ENCODE measurements at places on chromosomes 2 and 18.
A peak's percentile ranks its signal among the peaks of the same experiment; 100 is the strongest.

DNA sequence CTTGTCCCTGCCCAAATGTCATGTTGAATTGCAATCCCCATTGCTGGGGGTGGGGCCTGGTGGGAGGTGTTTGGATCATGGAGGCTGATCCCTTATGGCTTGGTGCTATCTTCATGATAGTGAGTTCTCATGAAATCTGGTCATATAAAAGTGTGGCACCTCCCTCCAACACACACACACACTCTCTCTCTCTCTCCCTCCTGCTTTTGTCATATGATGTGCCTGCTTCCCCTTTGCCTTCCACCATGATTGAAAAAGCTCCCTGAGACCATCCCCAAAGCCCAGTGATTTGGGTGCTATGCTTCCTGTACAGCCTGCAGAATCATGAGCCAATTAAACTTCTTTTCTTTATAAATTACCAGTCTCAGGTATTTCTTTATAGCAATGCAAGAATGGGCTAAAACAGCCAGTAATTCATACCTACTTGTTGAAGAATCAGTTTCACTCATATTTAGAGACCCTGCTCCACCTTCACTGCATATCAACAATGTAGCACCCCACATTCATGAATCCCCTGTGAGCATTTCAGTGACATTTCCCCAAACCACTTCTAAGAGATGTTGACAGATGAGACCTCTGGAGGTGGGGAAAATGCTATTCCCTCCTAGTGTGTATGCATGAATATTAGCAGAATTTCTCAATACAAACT, 54.8 kb upstream of the STK17B start:
- no peak for DNase-seq

DNA sequence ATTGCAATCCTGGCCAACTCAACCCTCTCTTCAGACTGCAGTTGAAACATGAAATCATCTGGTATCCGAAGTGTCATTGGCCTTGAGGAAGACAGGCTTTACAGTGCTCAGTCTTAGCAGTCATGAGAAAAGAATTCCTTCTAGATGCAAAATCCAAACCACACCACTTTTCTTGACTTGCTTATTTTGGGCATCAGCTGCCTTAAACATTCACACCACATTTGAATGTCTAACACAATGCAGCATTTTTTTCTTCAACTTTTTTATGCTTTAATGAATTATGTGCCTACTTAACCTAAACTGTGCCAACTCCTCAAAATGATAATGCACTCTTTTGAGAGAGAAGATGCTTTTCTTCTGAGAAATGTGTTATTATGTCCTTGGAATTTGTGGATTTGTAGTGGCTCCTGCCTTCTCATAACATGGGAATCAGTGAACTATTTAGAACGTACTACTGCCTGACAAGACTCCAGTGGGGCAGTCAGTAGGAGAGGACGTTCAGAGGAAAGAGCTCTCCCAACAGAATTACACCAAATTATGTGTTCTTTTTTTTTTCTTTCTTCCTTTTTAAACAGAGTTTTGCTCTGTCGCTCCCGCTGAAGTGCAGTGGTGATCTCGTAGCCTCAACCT, 3.2 kb upstream of the FAM98A start:
- no peak for DNase-seq

- DNase-seq, result no peak
These were observed 55.9 kb downstream of the ACVR1C start for GRCh38 chr2:157572725-157573124.

DNA sequence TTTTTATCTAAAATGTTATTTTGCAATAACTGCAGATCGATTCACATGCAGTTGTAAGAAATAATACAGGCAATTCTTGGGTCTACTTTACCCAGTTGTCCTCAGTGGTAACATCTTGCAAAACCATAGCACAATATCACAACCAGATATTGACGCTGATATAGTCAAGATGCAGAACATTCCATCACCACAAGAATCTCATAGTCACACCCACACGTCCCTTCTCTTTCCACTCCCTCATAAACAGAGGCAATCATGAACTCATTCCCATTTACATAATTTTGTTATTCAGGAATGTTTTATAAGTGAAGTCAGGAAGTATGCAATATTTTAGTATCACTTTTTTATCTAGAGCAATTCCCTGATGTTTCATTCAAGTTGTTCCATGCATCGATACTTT, 797.5 kb upstream of the RAB6C start:
- no peak for DNase-seq

- no peak for DNase-seq
These were observed 61.0 kb downstream of the PXDN start for GRCh38 chr2:1683297-1683696.

GRCh38 chr2:52956766-52957165, 810.8 kb upstream of the CHAC2 start:
- no peak for DNase-seq

DNA sequence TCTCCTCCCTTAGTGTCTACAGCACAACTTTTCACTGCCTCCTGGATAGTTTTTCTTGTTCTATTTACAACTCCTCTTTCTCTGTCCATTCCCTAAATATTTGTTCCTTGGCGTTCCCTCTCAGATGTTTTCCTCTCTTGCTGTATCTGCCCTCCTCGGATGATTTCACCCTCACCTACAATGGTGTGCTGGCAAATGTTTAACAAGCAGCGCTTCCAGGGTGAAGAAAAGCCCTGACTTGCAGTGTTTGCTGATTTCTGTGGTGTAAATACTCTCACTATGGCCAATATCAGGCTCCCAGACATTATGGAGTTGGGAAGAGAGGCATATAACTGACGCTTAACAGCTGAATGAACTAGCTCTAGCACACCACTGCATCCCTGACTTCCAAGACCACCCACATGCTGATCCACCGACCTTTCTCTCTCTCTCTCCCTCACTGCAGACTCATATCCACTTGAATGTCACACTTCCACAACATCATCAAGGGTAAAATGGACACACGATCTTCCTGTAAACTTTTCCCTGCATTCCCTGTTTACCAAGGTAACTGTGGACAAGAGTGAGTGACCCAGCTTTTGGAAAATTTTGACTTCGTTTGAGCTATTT, 31.5 kb upstream of the SPTBN1 start:
- no peak for DNase-seq

GRCh38 chr2:62412347-62412742, 93.7 kb downstream of the TMEM17 start:
- no peak for DNase-seq

DNA sequence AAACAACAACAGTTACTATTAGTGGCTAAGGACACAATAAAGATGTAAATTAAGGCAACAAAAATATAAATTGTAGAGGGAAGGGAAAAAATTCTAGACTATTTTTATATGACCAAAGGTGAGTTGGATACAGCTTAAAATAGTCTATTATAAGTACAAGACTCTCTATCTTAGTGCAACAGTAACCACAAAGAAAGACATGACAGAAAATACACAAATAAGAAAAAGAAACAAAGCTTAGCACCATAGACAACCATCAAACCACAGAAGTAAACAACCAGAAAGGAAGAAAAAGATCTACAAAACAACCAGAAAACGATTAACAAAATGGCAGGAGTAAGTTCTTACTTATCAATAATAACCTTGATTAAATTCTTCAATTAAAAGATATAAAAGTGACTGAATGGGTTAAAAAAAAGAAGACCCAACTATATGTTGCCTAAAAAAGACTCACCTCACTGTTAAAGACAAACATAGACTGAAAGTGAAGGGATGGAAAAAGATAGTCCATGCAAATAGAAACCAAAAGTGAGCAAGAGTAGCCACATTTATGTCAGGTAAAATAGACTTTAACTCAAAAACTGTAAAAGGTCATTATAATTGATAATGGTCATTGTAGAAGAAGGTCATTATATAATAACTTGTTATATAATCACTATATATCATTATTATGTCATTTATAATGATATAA, 62.5 kb downstream of the USP40 start:
- no peak for DNase-seq

DNA sequence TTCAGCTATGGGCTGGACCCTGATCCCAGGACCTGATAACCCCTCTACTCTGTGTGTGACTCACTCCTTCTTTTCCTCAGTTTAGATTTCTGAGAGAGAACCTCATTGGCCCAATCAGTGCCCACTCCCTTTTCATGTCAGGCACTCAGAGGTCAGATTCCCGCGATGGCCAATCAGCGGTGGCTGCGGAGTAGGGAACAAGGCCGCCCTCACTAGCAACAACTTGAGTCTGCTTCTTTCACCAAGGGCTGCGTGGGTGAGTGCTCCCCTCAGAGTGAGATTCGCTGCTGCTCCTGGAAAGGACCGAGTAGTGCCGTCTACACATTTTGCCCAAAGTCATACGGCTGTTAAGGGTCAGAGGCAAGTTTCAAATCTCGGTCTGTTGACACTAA, 34.7 kb downstream of the NPPC start:
- DNase-seq, result no peak

DNA sequence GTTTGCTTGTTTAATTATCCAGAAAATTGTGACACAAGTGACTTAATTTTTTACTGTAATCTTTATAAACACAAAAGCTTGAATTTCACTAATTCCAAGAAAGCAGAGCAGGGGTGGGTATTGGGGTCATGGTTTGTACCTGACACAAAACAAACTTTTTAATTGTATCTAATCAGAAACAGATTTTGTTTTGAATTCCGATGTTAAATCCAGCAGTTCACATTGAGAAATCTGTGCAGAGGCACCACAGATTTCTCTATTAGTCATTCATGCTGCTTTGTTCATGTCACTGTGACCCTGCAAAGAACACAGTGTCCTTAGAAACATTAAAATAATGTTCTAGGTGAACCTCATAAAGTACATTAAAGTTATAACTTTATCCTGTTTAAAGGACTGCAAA, 443.4 kb downstream of the NYAP2 start:
- no peak for DNase-seq

DNA sequence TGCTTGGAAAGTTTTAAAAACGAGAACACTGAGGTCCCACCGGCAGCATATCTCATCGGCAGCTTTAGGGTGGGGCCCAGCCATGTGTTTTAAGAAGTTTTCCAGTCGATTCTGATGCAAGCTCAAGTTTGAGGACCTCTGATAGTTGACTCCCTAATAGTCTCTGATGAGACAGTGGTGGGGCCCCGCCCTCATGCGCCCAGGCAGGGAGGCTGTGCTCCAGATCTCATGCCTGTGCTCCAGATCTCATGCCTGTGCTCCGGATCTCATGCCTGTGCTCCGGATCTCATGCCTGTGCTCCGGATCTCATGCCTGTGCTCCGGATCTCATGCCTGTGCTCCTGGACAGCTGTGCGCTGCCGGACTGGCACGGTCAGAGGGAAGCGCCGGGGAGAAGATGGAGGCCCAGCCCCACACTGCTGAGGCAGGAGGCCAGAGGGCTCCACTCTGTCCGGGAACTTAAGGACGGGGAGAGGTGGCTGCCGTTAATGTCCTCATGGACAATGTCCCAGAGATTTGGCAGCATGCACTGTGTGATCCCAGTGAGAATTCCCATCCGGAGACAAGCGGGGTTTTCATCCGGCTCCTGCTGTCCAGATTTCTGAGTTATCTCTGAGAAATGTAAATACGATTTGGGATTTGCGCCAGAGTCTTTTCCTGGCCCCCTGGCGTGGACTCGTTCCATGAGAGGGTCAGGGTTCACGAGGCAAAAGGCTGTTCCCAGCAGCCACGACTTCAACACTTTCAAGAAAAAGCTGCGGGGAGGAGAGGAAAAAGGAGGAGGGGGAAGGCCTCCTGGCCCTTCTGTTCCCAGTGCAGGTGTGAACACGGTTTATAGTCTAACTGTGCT, 9.4 kb upstream of the COLEC11 start:
- no peak for DNase-seq

DNA sequence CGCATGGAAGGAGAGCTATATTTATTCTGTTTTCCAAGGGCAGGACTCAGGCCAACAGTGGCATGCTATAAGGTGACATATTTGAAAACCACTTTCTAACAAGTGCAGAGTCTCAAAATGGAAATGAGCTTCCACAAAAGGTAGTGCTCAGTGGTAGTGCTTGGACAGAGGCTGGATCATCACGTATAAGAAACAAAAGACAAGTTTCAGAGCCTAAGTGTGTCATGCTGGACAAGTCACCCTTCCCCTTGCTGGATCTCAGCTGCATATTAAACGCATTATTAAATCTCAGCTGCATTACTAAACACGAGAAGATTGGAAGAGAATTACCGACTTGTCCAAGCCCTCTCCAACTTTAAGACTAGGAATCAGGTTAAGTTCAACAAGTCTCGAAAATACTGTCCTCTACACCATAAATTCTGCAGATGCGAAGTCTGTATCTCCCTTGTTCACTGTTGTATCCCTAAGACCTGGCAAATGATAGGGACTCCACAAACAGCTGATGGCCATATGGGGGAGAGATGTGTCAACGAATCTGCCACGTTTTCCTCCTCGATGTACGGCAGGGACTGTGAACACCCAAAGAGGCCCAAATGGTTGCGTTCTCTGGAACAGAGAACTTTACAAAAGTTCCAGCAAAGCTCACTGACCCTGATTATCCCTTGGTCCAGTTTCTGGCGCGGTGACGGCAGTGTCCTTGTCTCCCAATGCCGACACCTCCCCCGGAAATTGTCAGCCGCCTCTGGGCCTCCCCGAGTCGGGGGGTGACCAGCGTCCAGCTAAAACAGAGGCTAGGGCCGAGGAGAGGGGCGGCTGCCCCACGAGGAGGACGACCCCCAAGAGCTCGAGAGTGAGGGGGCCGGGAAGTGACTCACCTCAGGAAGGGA, 611 bp downstream of the NOL10 start:
- no peak for DNase-seq

GRCh38 chr18:4068552-4069158, 386.5 kb downstream of the DLGAP1 start:
- DNase-seq, result peak; percentile 12

GRCh38 chr2:66301022-66301766, 133.7 kb upstream of the MEIS1 start:
- DNase-seq, result no peak

DNA sequence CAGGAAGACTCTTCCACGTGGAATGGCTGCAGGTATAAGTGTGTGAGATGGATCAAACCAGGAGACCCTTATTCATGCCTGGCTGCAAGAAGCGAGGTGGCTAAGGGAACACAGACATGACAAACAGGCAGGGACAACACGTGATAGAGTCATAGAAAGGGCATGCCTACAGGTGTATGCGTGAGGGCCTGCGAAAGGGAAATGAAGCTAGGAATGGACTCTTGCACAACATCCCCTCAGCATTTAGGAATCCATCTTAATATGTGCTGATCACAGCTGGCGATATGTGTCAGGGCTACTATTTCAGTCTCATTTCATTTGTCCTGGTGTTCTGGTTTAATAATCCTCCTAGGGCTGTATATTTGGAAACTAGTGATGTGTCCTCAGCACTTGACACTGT, 291.2 kb downstream of the MYT1L start:
- DNase-seq, result no peak

DNA sequence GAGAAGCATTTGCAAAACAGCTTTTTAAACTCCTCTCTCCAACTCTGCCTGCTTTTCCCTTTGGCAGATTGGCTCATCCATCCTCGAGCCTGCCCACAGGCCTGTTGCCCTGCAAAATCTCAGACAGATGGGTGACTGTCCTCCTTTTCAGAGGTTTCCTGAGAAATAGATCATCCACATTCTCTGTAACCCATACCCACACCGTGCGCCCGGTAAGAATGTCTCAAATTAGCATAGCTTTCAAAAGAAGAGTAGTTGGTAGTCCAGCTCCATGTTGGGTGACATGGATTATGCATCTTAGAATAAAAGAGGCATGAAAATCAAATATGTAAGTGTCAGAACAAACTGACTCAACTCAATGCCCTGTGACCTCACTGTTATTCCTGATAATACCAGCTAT, 457.9 kb downstream of the TSN start:
- no peak for DNase-seq

- DNase-seq, result no peak
These were observed 812.7 kb downstream of the DCDC2C start for GRCh38 chr2:4515871-4516761.

All from NCI-H1092 (cell line).